ENCODE measurements at places on chromosomes 7 and 10. TPM values are rescaled to one million over a fixed set of nuclear protein-coding genes. Genes with fewer than 3 reads are reported as not detected.

- H3K4me1 ChIP-seq = peaks cover 53% of the 10 kb centered on the region
- H3K4me3 ChIP-seq = peak within 1 kb of the TSS; percentile 96
- peak within 1 kb of the TSS; percentile 95 for H3K27ac ChIP-seq
- H3K36me3 ChIP-seq = no peaks in the 10 kb centered on the region
- peak; percentile 61 for DNase-seq
These were observed at the start of gene SLC4A2 for GRCh38 chr7:151059367-151060112. SLC4A2 (plus strand) TSS chr7:151059589; CDS start chr7:151061988, 2,399 bp downstream.

- no peak for DNase-seq
- no peaks in the 10 kb centered on the region for H3K36me3 ChIP-seq
- H3K27ac ChIP-seq = no peak overlapping the region
- H3K27me3 ChIP-seq = no peaks in the 10 kb centered on the region
- H3K4me3 ChIP-seq = no peak overlapping the region
- peaks cover 6% of the 10 kb centered on the region for H3K4me1 ChIP-seq
These were observed 513.6 kb downstream of the ATRNL1 start for GRCh38 chr10:115606741-115607140.

- peaks cover 46% of the 10 kb centered on the region for H3K4me1 ChIP-seq
- H3K36me3 ChIP-seq = no peaks in the 10 kb centered on the region
- H3K4me3 ChIP-seq = peak overlapping the region; percentile 13
- no peak for DNase-seq
- peaks cover 5% of the 10 kb centered on the region for H3K27me3 ChIP-seq
These were observed 448.5 kb downstream of the XPNPEP1 start for GRCh38 chr10:109474812-109475211.

The OR9A2 gene
- total RNA-seq = not detected

The AMPH gene
- total RNA-seq = 32.4 TPM

The RHBDD2 gene
- 80.5 TPM for total RNA-seq

- H3K27ac ChIP-seq = no peak overlapping the region
- H3K4me1 ChIP-seq = no peaks in the 10 kb centered on the region
- H3K27me3 ChIP-seq = peaks cover 4% of the 10 kb centered on the region
- no peak for DNase-seq
These were observed 20.8 kb upstream of the CACNA2D1 start for GRCh38 chr7:82464372-82464771.

The SLC26A5 gene
- not detected for total RNA-seq
